ENCODE measurements at places on chromosomes 2 and 18.

GRCh38 chr2:176104316-176105077 is 2.6 kb upstream of the HOXD11 start:
- DNase-seq = no peak

DNA sequence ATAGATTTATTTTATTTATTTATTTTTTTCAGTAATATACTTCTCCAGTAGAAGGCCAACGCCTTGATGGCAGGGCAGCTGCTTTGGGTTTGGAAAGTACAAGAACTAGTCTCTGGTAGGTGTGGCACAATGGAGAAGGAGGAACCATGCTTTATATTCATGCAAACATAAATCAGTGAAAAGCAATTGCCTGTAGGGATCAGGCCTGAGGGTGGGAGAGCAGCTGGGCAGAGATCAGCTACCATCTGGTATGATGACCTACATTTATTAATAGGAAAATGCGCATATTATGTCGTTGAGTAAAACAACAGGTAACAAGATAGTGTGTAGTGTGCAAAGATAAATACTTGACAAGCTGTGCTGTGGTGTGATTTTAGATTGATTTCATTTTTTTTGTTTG is 120.4 kb upstream of the TLK1 start:
- no peak for DNase-seq

DNA sequence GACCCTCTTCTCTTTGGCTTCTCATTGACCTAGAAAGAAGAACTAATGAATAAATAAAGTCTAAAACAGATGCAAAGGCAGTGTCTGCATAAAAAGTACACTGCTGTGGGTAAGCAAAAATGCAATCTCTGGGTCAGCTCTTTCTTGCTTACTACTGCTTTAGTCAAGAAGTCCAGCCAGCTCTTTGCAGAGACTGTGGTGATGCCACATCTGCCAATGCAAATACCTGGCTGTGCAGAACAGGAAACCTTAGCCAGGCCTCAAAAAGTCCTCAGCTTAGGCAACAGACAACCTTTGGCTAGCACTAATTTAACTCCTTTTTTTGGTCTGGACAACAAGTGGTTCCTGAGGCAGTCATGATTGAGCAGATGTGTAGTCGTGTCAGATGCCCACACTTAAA is 73.6 kb upstream of the RND3 start:
- DNase-seq = no peak

- no peak for DNase-seq
Observed at GRCh38 chr2:141968433-141968832, 162.4 kb downstream of the LRP1B start.

DNA sequence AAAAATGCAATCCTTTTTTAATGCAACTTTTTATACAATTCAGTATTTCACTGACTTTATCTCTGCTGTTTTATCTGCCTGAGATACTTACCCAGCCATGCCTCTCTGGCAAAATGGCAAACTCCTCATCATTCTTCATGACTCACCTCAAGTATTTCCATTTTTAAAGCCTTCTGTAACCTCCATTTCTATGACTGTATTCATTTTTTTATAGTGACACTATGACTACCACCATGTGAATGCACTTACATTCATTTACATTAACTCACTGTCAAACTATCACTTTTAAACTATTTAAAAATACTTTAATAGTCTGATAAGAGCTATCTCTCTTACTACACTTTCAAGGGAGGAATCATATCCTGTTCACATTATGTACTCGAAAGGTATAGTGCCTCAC is 99.4 kb upstream of the SCN7A start:
- DNase-seq = no peak

GRCh38 chr2:86079981-86080911 is 25.4 kb downstream of the POLR1A start:
- no peak for DNase-seq

GRCh38 chr2:218370410-218371063 is 11.5 kb upstream of the SLC11A1 start:
- DNase-seq = no peak

- no peak for DNase-seq
Observed at GRCh38 chr2:156602552-156602933, 166.4 kb downstream of the GPD2 start.

- no peak for DNase-seq
Observed at GRCh38 chr18:45785134-45785533, 40.3 kb upstream of the SIGLEC15 start.

GRCh38 chr2:215019085-215019484 is 119.3 kb downstream of the ABCA12 start:
- DNase-seq = no peak

- DNase-seq = no peak
Observed at GRCh38 chr2:28510184-28510583, 14.3 kb downstream of the PLB1 start.

GRCh38 chr2:88865801-88866371 is 174.4 kb downstream of the RPIA start:
- no peak for DNase-seq

GRCh38 chr2:40412456-40412855 is 39.4 kb downstream of the SLC8A1 start:
- DNase-seq = no peak

- DNase-seq = no peak
Observed at GRCh38 chr2:11891028-11891427, 144.6 kb downstream of the LPIN1 start.

- no peak for DNase-seq
Observed at GRCh38 chr2:150710916-150711315, 223.4 kb upstream of the RND3 start.

DNA sequence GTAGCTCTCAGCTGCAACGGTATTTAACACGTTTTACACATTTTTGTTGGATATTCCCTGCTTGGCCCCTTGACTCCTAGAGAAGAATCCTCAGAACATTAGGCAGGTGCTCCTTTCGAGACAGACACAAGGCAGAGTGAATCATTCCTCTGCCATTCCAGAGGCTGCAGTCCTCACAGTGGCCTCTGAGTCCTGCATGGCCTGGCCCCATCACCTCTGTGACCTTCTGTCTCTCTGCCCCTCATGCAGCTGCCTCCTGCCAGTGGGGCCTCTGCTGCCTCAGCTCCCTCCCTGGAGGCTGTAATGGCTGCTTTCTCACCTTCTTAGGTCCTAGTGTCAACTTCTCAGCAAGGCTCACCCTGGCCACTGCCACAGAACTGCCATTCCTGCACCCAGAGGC is 101.3 kb downstream of the PTPRM start:
- DNase-seq = no peak

DNA sequence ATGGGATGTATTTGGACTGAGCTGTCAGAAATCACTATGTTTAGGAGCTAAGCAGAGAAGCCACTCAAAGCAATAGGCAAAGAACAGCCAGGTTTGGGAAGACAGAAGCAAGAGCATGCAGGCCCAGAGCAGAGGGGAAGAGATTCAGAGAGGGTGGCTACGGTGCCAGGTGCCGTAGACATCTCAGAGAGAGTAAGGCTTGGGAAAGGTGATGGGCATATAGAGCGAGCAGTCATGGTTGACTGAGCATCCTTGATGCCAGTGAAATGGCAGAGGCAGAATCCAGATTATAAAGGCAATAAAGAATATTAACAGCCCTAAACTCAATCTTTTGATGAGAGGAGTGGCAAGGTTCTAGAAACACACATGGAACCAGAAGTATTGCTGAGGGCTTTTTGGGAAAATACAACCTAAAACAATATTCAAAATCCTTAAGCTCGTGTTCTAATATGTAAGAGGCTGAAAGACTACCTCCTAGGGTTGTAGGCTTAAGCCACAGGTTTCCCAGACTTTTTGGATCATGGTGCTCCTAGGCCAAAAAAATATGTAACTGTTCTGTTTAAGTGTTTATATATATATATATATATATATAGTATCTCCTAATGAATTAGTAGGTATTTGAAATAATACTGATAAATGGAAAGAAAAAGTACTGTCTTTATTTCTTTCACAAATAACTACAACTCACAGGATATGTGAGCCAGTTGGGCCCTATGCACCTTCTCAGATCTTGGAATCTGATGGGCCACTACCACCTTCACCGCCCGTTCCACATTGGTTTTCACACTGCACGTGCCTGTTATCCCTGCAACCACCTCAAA is 113.3 kb downstream of the MYCN start:
- DNase-seq = no peak

GRCh38 chr2:191037351-191037750 is 23.4 kb upstream of the STAT1 start:
- no peak for DNase-seq

- DNase-seq = no peak
Observed at GRCh38 chr2:236899950-236900640, 185.6 kb upstream of the COPS8 start.

- no peak for DNase-seq
Observed at GRCh38 chr2:105782646-105783045, 37.9 kb downstream of the NCK2 start.

- no peak for DNase-seq
Observed at GRCh38 chr2:202307690-202308089, 42.1 kb downstream of the NOP58 start.

- DNase-seq = no peak
Observed at GRCh38 chr2:215356334-215356947, 44.6 kb downstream of the ATIC start.

DNA sequence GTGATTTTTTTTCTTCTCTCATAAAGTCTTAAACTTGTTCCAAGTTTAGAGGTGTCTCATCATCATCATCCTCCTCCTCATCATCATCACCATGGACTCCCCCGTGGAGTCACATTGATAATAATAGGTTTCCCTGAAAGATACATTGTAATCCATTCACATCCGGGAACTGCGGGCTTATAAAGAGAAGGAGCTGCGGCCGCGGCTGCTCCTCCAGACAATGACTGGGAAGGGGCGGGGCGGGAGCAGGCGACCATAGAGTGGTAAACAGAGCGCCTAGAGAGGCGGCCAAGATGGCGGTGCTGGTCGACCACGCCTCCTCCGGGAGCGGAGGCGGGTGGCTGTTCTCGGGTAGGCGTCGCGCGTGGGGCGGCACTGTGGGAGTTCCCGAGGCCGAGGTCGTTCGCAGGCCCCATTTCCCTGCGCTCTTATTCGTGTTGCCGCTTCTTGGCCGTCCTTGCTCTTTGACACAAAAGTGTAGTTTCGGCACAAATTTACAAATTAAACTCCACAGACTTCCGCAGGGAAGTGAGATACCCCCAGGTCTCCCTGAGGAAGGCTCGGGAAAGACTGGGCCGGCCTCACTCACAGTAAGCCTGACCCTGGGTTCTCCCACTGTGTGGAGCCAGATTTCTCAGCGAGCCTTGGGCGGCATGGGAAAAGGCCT is 1.8 kb upstream of the TCF4 start:
- DNase-seq = no peak

- no peak for DNase-seq
Observed at GRCh38 chr2:62928015-62928414, 122.6 kb upstream of the OTX1 start.

DNA sequence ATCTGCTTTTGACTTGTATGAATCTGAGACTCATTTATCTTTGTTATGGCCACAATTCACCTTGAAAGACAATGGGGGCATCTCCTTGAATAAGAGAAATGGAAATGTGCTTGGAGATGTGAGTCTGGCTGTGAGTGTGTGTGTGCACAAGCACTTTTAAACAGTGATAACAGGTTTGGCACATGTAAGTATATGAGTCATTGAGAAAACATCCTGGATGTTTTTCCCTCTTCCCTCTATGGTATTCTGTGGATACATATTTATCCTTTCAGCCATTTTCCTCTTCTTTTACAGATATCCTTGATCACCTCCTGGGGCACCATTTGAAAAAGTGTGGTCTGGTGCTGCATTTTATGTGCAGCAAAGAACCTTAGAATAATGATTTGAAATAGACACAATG is 317.3 kb upstream of the THUMPD2 start:
- no peak for DNase-seq

- no peak for DNase-seq
Observed at GRCh38 chr2:81645745-81646301, 1341.3 kb upstream of the LRRTM1 start.

DNA sequence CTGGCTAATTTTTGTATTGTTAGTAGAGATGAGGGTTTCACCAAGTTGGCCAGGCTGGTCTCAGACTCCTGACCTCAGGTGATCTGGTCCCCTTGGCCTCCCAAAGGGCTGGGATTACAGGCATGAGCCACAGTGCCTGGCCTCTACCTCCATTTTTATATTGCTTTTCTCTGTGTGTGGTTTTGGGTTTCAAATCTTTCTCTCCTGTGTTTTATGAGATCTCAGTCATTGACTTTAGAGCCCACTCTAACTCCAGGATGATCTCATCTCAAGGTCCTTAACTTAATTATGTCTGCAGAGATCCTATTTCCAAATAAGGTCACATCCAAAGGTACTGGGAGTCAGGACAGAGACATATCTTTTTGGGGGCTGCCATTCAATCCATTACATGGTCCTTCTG is 24.7 kb downstream of the ARL4C start:
- no peak for DNase-seq

DNA sequence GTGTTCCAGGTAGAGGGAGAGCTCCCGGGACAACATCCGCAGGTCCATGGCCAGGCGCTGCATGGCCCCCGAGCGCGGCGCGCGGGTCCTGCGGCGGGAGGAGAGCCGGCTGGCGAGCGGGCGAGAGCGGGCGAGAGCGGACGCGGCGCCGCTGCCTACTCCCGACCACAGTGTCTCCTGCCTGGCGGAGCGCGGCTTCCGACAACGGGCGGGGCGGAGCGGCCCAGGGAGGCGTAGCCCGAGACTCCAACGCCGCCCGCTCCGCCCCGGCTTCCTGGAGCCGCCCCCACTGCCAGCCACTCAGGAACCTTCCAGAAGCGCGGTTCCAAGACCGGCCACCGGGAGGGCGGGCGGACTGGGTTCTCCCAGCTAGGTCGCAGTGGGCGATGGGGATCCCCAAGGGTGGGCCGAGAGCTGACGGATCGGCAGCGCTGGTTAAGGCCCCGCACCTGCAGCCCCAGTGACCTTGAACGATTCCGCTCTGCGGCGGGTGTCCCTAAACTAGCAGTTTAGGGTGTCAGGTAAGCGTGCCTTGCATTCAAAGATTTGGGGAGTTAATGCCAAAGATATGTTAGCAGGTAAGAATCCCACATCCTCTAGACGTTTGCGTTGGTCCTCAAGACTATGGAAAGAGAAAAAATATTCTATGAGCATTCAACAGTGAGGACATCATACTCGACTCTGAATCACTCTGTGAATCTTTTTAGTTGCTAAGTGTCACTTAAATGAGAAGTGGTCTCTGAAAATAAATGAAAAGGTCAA is at the start of gene ABHD3:
TSS of gene ABHD3 (minus strand) at position 172 of the 762 bp plus-strand sequence. CDS start at position 63, 109 bp downstream.
- DNase-seq = peak; percentile 94

DNA sequence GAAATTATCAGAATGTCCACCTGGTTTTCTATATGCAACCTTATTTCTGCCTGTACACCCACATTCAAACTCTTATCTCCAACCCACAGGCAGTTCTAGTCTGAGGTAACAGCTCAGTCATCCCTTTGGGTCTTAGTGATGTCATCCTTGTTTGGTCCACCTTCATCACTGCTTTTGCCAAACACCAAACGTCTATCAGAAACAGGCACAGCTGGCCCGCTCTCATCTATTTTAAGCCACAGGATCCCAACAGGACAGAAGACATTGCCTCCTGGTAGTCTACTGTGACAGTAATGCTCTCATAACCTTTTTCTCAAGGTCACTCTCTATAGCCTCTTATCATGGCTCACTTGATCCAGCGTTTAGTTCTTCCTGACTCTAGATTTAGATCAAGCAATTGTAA is 99.0 kb upstream of the CHAC2 start:
- no peak for DNase-seq

- no peak for DNase-seq
Observed at GRCh38 chr2:234258562-234259141, 208.2 kb downstream of the SPP2 start.

All from cortex of kidney (tissue), 1 donor.